ENCODE measurements at places on chromosomes 3 and 15.

DNA sequence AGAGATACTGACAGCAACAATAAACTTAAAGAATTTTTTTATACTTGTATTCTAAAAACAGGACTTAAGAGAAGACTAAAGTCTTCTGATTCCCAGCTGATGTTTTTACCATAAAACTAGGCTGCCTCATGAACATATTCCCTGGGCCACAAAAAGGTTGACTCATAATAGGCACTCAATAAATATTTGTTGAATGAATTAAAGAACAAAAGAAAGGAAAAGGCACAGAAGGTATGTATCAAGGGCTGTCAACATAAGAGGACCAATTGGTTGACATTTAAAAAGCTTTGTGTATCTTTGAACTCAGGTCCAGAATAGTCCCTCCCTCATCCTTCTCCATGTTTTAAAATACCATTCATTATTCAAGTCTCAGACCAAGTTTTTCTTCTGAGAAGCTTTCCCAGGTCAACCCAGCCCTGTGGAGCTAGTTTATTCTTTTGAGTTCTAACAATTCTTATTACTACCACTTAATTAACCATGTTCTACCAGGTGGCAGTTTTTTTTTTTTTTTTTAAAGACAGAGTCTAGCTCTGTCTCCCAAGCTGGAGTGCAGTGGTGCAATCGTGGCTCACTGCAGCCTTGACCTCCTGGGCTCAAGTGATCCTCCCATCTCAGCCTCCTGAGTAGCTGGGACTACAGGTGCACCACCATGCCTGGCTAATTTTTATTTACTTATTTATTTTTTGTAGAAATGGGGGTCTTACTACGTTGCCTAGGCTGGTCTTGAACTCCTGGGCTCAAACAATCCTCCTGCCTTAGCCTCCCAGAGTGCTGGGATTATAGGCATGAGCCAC lies 17.5 kb upstream of the ARHGEF3 start:
- no peak for DNase-seq

DNA sequence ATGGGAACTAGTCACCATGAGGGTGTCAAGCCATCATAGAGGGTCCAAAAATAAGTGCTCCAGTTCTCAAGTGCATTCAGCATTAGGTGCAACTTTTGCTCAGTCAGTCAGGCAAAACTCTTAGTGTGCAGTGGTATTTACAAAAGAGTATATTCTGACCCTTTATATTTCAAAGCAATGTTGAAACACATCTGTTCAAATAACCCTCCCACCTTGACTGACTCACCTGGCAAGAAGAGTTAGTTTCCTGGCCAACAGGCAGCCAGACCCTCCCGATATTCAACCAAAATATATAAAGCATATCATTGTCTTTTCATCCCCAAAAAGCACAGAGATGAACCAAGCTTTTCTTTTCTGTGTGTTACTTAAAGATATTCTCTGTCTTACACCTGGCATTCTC lies 7.6 kb upstream of the COL8A1 start:
- DNase-seq = no peak

DNA sequence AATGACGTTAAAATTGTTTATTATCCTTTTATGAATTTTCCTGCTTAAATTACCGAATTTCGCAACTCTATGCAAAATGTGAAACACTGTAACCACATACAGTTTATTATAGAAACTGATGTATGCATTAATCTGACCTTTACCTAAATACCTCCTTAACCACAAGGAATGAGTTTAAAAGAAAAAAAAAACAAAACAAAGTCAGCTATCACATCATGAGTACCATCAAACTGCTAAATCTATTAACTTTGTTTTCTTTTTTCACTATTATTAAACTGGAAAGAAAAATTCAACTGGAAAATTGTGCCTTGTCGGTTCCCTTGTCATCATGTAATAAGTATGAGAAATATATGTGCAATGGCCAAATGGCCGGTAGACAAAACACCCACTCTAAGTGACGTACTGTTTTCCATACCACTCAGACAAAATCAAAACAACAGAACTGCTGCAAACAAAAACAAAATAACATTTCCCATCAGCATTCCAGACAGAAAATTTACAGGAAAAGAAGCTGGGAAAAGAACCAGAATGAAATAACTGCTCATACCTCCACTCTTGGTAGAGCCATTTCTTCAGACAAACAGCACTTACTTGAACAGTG lies 415.3 kb downstream of the FOXP1 start:
- no peak for DNase-seq

- no peak for DNase-seq
These were observed 31.0 kb upstream of the CAV3 start for GRCh38 chr3:8702560-8702959.

DNA sequence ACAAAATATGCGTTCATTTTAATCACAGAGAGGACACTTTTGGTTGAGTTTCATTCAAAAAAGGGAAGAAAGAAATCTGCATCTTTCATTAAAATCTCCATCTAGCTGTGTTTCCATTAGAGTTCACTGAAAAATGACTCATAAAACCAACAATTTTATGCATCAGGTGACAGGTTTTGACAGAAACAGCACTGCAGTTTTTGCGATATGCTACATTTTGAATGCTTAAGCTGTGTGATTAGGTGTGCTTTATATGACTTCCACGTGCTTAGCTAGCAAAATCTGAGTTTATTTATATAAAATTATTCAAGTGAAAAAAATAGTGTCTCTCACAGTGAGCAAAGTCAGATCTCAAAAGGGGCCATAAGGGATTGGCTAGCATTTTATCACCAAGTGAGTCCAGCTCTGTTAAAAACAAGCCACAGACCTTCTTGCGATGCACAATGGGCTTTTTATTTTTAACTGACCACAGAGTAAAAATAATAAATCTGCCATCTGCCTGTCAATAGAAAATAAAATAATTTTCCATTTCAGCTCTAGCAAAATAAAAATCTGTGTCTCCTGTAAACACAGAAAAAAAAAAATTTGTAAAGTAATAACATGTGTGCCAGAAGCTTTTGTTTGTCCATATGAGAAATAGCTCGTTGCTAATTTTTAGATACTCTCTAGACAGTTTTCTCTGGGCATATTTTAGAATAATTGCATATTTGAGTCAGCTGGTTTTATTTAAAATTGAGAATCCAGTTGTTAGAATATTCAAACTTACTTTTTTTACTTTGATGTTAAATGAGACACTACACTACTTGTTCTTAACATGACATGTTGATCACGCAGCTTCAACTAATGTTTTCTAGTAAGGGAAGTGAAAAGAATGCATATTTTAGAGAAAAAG lies 409.8 kb downstream of the ROBO2 start:
- no peak for DNase-seq

- no peak for DNase-seq
These were observed 30.7 kb downstream of the LRTM1 start for GRCh38 chr3:54897028-54897711.

DNA sequence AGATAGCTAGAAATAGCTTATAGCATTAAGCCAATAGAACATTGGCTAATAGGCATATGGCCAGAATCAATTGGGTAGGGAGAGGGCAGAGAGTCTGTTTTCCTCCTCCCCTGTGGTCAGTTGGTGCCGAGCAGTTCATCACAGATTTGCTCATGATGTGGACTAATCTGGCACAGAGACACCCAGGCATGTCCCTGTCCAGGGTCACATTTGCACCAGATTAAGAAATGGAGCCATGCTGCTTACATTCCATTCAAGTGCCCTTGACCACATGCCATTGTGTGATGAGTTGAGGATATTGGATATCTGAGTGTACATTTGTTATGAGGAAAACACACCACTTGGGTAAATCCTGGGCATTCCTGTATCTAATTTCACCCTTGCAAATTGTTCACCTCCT lies 53.4 kb downstream of the USP13 start:
- DNase-seq = no peak

DNA sequence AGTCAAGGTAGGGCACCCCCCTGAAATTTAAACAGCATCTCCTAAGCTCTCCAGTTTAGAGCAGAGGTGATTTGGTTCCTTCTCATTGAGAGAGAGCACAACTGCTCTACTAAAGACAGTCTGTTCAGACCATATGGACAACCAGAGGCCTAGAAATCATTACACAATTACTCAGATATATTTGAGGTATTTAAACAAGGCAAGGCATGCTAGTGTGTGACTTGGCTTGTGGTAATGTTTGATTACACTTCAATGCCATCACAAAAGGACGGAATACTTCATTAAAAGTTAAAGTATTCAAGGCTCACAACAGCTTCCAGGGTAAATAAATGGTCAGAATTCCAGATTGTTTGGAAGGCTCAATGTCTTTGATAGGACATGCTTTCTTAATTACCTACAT lies 110.2 kb downstream of the LRTM1 start:
- no peak for DNase-seq

DNA sequence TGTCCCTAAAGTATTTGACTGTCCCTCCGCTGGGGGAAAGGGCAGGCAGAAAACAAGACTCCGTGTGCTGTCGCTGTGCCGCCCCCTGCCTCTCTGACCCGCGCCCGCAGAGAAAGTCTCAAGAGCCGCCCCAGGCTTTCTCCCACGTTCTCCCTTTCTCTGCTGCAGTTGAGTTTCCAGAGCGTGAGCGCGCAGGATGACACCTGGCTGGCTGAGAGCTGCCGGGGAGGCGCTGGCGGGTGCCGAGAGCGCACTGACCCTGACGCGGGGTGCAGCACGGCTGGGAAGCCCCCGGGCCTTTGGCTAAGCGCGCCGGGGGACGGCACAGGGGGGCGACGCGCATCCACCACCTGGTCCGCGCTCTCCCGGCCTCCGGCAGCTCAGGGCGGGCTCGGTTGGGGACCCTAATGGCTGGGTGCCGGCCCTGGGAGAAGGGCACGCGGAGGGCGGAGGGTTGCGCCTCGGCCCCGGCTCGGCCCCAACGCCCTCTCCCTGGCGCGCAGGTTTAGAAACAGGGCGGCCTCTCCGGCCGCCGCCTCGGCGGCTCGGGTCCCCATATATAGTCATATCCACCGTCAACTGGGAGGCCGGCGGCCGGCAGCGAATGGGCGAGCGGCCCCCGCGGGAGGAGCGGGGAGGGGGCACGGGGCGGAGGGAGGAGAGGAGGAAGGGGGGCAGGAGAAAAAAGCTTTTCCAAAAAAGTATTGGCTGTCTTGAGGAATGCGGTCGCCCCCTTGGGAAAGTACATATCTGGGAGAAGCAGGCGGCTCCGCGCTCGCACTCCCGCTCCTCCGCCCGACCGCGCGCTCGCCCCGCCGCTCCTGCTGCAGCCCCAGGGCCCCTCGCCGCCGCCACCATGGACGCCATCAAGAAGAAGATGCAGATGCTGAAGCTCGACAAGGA lies at the start of gene TPM1:
Gene TPM1 (plus strand): TSS at position 774 of the 903 bp plus-strand sequence. CDS start 83 bp downstream, at position 857.
- DNase-seq = no peak

DNA sequence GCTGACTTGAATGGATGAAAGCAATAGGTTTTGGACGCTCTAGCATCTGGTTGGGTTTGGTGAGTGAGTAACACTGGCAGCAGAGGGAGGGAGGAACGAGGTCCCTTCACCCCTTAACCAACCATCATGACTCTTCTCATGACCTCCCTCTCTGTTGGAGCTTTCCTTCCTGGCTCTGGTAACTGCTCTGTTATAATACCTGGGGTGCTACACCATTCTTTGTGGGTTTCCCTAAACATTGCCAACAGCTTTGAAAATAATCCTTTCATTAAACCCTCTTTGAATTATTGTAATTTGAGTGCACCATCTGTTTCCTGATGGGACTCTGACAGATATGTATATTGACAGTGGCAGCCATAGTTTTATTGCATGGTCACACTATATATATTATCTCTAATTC lies 146.2 kb upstream of the PTPRG start:
- peak; percentile 27 for DNase-seq

- DNase-seq = no peak
These were observed 40.4 kb downstream of the KIF15 start for GRCh38 chr3:44802011-44802410.

DNA sequence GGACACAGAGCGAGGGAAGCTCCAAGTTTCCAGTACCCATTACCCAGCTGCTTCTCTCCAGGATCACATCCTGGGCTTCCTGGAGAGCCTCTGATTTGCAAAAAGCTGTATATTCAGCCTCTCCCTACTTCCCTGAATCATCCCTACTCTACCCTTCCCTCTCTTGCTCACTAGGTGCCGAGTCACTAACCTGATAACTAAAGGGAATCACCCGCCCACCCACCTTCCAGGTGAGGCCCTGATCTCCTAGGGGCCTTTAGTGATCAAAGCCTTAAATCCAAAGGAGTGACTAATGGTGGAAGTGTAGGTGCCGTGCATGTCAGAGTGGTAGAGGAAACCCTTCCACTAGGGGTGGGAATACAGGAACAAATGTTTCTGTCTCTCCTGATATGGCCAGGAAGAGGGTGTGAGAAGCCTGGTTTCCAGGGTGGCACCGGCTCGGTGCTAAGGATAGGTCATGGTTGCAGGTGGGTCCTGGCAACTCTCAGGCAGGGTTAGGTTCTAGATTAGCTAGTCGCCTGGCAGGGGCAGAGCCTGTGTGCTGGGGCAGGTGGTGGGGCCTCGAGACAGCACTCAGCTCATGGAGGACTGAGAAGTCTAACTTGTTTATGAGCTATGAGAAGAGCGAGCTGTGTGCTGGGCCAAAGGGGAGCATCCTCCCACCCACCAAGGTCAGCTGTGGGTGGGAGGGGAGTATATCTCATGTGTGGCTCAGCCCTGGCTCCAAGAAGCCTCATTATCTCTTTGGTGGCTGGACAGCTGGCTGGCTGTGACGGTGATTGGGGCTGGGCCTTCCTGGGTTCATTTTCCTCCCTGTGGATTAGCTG lies 10.1 kb downstream of the SEMA7A start:
- DNase-seq = no peak

DNA sequence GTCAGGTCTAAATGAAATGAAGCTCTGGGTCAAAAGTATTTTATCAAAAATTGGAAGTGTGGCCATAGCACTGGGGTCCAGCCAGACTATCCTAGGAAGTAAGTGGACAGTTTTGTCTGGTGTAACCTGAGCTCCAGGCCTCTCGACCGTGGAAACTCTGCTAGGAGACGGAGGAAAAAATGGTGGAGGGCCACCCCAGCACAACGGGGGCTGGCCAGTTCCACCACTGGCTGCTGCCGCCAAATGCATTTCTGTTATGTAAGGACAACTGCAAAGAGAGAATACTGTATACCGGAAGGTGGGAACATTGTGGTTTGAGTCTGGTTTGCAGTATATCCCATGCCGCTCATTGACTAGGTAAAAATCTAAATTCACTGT lies 235.7 kb downstream of the GREM1 start:
- DNase-seq = no peak

DNA sequence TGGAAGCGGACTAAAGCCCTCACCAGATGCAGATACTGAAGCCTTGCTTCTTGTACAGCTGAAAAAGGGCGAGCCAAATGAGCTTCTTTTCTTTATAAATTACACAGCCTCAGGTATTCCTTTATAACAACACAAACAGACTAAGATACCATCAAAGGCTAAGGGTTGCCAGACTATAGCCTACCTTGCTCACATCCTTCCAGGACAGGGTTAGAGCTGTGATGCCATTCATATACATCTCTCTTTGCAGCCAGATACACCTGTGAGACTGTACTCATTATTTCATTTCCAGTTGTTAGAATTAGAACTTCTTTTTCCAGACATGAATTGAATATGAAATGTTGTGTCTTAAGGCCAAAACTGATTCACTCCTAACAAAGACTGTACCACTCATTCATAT lies 262.8 kb upstream of the NR2F2 start:
- no peak for DNase-seq

DNA sequence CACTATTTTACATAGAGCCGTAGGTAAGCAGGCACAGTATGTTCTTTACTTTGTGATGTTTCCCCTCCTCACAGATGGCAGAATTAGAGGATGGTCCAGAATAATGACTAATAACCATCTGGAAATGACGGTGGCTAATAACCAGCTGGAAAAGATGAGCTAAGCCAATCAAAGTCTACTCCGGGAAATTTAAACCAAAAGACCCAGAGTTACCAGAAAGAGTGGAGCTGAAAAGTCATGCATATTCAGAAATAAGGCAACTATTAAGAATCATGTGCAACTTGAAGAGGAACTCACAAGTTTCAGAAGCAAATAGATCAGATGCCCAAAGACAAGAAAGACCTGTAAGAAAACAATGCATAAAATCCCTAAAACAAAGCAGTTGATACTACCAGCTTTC lies 33.6 kb downstream of the DMXL2 start:
- no peak for DNase-seq

Measured in NCI-H2081 treated with DMSO at 0.1 percent for 48 hours (cell line).